ENCODE measurements at places on chromosomes 12 and 14.
A peak's percentile ranks its signal among the peaks of the same experiment; 100 is the strongest.

DNA sequence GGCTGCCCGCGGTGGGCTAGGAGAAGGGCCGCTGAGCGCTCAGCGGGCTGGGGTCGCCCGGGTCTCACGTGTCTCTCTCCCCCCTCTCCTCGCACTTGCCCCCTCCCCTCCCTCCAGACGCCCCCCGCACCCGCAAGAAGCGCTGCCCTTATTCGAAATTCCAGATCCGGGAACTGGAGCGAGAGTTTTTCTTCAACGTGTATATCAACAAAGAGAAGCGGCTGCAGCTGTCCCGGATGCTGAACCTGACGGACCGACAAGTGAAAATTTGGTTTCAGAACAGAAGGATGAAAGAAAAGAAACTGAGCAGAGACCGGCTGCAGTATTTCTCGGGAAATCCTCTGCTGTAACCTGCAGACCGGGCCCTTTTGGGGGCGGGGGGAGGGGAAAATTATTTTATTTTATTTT, 314 bp upstream of the HOTAIR start:
- DNase-seq = no peak

DNA sequence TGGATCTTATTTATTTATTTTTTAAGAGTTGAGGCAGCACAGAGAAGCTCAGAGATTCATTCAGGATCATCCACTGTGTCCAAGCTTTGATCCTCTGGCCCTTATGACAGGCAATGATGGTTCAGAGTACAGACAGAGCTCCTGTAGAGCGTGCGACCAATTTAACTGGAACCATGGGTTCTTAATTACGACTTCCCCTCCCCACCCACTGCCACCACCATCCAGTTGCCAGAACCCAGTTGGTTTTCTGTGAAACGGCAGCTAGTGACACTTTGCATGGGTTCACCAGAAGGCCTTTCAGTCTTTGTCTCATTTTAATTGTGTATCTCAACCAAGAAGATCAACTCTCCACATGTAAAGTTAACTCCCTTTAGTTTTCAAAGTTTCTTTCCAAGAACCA, 478.2 kb downstream of the ZFP36L1 start:
- DNase-seq = no peak

DNA sequence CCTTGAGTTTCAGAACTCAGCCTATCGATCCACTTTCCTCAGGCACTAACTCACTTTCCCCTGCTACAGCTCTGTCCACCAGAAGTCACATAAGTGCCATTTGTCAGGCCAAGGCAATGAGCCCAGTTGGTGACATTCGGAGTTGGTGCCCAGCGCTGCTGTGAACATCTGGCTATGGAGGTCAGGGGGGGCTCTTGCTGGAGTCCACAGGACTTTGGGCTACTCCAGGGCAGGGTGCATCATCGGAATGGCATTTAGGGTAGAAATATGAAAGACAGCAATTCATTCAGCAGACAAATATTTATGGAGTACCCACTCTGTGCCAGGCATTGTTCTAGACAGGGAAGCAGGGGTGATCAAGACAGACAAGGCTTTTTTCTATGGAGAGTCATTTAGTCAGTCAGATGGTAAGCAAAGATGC, 1.5 kb upstream of the PPP1CC start:
- no peak for DNase-seq

DNA sequence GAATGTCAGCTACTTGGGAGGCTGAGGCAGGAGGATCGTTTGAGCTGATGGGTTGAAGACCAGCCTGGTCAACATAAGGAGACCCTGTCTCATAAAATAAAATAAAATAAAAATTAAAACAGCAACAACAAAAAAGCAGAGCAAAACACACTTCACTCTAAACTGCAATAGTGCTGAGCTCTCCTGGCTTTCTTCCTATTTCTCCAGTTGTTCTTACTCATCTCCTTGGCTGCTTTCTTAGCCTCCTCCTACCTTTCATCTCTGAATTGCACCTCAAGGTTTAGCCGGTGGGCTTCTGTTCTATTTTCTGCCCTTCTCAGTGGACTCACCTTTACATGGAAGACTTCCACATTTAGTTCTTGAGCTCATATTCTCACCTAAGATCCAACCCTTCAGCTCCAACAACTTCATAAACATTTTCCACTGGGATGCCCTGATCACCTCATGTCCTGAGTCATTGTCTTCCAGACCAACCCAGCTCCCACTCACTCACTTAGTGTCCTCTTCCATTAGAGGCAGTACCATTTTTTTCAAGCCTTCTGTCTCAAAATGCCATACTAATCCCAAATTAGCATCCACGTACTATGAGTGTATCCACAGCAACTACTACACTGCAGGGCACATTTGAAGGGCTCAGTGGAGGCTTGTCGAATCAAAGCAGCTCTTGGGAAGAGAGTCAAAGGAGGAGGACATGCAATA, 41.2 kb upstream of the TMED10 start:
- DNase-seq = no peak

DNA sequence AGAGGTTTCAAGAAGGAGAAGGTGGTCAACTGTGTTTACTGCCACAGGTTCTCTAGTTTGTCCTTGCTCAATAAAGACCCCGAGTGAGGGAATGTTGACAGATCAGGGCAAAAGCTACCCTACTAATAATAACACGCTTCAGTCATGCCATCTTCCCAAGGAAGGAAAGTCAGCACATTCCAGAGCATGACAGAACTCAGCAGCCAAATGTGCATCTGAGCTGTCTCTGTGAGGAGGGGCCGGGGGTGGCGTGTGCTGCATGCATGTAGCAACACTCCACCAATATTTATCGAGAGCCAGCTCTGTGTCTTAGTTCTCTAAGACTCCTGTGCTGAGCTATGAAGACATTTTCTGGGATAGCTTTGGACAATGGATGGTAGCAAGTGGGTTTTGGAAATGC, 260.4 kb downstream of the DPF3 start:
- no peak for DNase-seq

GRCh38 chr12:131340616-131341210, 370.2 kb upstream of the SFSWAP start:
- DNase-seq = no peak

DNA sequence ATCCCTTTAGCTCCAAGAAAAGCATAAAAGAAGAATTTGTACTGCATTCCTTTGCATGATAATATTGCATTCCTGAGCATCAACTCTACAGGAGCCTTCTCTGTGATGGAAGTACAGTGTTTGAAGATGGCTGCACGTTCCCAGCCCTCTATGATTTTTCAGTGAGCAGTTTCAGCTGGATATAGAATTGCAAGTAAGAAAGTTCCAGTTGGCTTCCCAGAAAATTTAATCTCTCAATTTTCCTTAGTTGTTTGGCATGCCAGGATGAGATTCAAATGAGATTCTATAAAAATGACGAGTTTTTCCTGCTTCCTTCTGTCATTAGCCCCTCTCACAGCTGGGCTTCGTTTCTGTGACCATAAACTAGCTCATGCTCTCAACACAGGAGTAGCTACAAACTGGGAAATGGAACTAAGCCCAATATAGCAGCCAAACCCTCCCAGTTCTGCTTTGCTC, 109.9 kb downstream of the TTC8 start:
- no peak for DNase-seq

GRCh38 chr12:100953677-100954076, 159.1 kb downstream of the ANO4 start:
- no peak for DNase-seq

DNA sequence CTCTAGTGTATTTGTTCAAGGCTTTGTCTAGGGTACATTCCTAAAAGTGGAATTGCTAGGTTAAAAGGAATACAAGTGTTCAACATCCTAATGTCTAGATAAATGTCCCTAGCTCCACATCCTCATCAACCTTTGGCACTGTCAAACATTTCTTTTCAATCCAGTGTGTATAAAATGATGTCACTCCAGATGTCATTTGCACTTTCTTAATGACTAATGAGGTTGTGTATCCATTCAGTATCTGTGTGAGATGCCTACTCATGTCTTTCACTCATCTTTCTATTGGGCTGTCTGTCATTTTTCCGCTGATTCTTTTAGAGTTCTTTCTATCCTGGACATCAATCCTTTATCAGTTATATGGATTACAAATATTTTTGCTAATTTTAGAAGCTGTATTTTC, 43.3 kb downstream of the ARMH4 start:
- no peak for DNase-seq

DNA sequence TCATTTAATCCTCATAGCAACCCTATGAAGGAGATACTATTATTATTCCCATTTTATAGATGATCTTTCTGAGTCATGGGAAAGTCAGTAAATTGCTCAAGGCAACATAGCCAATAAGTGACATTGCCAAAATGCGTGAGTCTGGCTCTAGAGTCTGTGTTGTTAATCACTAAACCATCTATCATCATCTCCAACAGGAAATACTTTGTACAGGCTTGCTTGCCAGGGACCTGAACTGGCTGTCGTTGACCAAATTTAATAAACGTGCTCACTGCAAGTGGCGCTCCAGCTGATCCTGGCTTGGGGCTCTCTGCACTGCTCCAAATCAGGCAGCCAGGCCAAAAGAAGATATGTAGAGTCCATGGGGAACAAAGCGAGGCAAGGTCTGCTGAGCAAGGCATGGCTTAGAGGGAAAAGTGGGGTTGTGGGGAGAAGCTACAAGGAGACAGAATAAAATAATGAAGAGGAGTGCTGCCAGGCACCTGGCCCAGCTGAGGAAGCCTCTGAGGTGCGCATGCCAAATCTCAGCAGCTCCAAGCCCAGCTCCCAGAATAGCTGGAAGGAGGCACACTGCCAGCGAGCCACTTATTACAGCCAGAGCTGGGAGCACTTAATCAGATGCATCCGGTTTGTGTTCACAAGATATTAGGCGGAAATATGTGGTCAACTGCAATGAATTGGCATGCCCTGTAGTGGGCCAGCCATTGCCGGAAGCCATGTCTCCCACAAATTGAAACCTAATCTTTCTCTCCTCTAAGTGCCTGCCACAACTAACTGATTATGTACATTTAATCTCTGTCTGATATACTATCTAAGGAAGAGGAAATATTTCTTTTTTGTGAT, 43.3 kb upstream of the PTPRO start:
- no peak for DNase-seq

DNA sequence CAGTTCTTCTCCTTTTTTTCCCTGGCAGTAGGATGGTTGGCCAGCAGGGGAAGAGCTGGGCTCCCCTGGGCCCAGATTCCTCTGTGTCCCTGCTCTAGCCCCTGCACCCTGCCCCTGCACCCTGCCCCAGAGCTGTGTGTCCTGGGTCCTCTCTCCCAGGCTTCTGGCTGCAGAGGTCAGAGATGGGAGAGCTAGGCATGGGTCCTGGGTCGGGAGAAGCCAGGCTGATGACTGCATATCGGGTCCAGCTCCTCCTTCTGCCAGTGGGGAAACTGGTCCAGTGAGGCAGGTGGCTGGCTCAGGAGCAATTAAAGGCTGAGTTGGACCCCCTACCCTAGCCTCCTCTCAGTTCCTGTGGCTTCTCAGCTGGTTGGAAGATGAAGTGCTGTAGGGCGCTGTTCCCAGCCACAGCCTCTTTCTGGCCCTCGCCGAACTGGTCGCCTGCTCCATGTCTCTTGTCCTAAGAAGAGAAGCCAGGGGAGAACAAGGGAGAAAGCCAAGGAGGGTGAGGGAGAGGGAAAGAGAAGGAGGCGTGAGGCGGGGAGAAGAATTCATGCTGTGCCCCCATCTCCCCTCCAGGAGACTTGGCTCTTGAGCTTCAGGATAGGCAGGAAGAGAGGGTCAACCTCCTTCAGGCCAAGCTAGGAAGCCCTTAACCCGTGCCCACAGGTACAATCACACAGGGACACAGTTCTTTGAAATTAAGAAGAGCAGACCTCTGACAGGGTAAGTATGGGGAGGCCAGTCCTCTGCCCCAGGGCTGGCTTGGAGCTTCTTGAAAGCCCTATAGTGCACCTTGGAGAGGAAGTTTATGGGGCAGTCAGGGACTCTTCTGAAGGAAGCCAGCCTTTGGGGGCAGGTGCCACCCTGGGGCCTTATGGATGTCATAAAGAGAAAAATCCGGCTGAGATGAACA, 9.5 kb downstream of the VASH1 start:
- no peak for DNase-seq

- no peak for DNase-seq
Measured at GRCh38 chr12:122003651-122004611, 17.8 kb upstream of the BCL7A start.

- DNase-seq = no peak
Measured at GRCh38 chr12:46377678-46378077, 5.1 kb upstream of the SLC38A2 start.

DNA sequence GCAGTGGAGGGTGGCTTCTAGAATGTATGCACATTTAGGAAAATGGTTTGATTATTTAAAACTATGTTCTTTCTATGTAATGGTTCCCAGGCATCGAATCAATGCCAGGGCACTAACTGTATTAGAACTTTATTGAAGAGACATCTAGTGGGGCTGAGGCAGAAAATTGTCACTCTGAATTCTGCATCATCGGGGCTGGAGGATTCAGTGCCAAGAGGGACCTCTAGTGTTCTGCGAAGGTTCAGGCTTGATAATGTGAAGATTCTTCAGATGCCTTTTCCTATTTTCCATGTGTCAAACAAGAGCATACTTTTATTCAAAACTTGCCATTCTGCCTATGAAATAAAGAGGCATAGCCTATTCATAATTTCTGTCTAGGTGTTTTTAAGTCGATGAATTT, 146.3 kb downstream of the CAND1 start:
- peak; percentile 30 for DNase-seq

DNA sequence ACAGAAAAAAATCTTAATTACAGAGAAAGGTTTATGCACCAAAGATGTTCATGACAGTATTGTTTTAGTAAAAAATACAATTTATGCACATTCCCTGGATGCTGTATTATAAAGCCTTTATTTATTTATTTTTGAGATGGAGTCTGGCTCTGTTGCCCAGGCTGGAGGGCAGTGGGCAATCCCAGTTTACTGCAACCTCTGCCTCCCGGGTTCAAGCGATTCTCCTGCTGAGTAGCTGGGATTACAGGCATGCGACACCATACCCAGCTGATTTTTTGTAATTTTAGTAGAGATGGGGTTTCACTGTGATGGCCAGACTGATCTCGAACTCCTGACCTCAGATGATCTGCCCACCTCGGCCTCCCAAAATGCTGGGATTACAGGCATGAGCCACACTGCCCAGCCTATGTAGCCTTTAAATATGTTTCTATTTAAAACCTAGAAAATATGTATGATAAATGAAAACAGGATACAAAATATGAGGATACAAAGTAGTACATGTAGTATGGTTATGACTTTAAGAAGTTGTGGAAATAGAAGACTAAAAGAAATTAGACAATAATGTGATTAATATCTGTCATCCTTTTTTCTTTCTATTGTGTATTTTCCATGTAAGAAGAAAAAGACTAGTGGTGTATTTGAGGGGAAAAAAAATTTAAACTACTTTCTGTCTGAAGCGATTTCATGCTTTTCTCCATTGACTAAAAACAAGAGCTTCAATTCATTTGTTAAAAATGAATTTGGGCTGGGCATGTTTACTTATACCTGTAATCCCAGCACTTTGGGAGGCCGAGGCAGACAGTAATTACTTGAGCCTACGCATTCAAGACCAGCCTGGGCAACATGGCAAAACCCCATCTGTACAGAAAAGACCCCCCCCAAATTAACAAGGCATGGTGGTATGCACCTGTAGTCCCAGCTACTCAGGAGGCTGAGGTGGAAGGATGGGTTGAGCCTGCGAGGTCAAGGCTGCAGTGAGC, 13.1 kb downstream of the ATF1 start:
- DNase-seq = no peak

DNA sequence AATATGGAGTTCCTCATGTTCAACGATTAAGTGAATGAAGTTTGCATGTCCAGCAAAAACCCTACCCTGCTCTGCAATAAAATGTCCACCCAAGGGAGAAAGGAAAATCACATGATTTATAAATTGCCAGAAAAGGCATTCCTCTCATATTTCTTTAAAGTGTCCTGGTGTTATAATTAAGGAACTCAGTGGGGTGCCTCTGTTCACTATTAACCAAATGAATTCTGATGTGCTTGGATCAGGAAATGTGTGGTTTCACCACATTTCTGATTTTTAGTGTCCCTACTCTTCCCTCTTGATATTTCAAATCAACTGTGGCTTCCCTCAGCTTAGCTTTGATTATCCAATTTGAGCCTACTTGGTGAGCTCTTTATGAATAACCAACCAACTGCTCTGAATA, 208.1 kb downstream of the PHLDA1 start:
- no peak for DNase-seq

Measured in HuH-7 (cell line).